ENCODE measurements at places on chromosomes 6 and 20. TPM values are rescaled to one million over a fixed set of nuclear protein-coding genes. Genes with fewer than 3 reads are reported as not detected.

The SLCO4A1 gene
- 79.9 TPM for total RNA-seq

The SLA2 gene
- 131 TPM for total RNA-seq

The RIPOR3 gene
- not detected for total RNA-seq

The LY86 gene
- 2.9 TPM for total RNA-seq

The HSPA1L gene
- total RNA-seq = 3.1 TPM

GRCh38 chr6:11798096-11798495 is 19.5 kb upstream of the ADTRP start:
- DNase-seq = no peak

- no peak for DNase-seq
These were observed 67.2 kb downstream of the DTNBP1 start for GRCh38 chr6:15595461-15596173.

DNA sequence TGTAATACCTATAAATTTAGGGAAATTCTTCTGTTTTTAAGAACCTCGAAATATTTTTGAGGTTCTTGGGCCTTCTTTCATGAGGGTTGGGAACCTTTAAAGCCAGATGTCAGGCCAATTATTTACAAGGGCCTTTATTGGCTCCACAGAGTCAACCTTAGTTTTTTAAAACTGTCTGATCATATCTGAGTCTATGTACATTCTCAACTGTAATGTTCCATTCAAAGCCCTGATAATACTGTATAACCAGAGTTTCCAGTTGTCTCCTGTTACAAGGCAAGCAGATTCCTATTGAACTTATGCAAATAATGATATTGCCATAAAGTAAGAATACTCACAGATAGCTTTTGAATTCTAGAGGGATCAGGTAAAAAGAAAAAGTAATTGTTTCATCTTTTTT is 545.5 kb downstream of the EPM2A start:
- DNase-seq = no peak

DNA sequence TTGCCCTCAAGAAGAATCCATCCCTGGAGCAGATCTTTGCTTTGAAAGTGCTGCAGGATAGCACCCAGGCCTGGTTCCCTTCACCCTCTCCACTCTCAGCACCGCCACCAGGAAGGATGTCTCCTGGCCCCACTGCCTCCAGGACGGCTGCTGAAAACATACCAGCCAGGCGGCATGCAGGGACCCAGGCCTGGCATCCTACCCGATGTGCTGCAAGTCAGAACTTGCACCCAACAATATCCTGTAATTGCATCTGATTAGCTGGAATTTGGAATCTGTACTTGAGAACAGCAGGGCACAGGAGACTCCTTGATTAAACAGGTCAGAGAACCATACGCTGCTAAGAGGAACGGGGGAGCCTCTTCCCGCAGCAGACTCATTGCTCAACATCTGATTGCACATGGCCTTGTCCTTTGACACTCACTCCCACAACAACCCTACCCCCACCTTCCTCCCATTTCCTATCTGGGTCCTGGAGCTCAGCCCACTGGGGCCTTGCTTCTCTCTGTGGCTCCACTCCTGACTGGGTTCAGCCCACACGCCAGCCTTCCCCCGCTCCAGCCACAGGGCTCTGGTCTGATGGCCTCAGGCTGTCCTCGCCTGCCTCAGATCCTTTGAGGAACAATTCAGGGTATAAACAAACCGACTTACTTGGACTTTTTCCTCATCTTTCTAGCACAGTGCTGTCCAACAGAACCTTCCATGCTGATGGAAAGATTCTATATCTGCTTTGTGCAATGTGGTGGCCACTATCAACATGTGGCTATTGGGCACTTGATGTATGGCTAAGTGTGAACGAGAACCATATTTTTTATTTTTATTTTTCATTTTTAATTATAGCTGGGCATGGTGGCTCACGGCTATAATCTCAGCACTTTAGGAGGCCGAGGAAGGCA is 78.0 kb downstream of the FGD2 start:
- no peak for DNase-seq

GRCh38 chr20:41649489-41649888 is 31.3 kb upstream of the CHD6 start:
- DNase-seq = no peak

- no peak for DNase-seq
These were observed 25.1 kb downstream of the ZNFX1 start for GRCh38 chr20:49252556-49253350.

GRCh38 chr20:6959900-6960312 is 192.4 kb downstream of the BMP2 start:
- DNase-seq = no peak
